ENCODE measurements at places on chromosomes 2 and 18. TPM values are rescaled to one million over a fixed set of nuclear protein-coding genes. Genes with fewer than 3 reads are reported as not detected.

GKN1 gene
- not detected for total RNA-seq

DPP4 gene
- total RNA-seq, result 178 TPM

GULP1 gene
- 42.5 TPM for total RNA-seq

C2orf72 gene
- total RNA-seq, result 1.1 TPM

C2orf66 gene
- 0.28 TPM for total RNA-seq

ACP1 gene
- 112 TPM for total RNA-seq

FEV gene
- total RNA-seq, result not detected

UGT1A6 gene
- not detected for total RNA-seq

ST8SIA3 gene
- total RNA-seq, result not detected

ITPRIPL1 gene
- 0.30 TPM for total RNA-seq

SERPINB11 gene
- not detected for total RNA-seq

MAL gene
- total RNA-seq, result not detected

FHOD3 gene
- 85.5 TPM for total RNA-seq

SERPINB10 gene
- not detected for total RNA-seq

SERPINB13 gene
- not detected for total RNA-seq

Measured in smooth muscle cell of the umbilical artery (primary cell).